Bone marrow (tissue), 2 donors: ENCODE measurements at places on chromosomes 3 and 15.
A peak's percentile ranks its signal among the peaks of the same experiment; 100 is the strongest.

GRCh38 chr3:194184801-194185200 lies 48.9 kb downstream of the HES1 start:
- no peak for DNase-seq

GRCh38 chr15:69059557-69059943 lies 45.1 kb downstream of the NOX5 start:
- DNase-seq, result no peak

DNA sequence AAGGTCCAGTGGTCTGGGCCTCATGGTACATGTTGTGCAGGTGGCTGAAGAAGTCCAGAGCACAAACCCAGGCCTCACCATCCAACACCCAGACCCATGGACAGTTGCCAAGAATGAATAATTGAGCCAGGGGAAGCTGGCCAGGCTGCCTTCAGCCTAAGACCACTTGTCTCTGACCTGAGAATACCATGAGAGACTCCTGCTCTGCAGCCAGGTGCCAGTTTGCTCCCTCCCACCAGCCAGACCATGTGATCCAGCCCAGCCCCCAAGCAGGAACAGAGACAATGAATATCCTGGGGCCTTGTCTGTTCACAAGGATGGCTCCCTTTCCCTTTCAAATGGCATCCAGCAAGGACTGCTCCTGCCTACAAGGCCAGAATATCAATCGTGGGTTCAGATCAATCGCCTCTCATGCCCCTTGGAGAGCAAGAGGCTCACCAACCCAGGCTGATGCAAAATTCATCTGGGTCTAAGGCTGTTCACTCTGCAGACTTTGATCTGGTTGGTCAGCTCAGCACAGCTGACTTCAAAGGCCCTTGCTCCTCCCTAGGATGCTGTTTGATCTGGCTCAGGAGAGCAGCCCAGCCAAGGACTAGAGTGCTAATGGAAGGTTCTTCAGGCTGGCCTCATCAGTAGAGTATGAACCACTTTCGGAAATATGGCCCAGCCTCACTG lies 13.4 kb downstream of the TRAIP start:
- DNase-seq, result no peak

DNA sequence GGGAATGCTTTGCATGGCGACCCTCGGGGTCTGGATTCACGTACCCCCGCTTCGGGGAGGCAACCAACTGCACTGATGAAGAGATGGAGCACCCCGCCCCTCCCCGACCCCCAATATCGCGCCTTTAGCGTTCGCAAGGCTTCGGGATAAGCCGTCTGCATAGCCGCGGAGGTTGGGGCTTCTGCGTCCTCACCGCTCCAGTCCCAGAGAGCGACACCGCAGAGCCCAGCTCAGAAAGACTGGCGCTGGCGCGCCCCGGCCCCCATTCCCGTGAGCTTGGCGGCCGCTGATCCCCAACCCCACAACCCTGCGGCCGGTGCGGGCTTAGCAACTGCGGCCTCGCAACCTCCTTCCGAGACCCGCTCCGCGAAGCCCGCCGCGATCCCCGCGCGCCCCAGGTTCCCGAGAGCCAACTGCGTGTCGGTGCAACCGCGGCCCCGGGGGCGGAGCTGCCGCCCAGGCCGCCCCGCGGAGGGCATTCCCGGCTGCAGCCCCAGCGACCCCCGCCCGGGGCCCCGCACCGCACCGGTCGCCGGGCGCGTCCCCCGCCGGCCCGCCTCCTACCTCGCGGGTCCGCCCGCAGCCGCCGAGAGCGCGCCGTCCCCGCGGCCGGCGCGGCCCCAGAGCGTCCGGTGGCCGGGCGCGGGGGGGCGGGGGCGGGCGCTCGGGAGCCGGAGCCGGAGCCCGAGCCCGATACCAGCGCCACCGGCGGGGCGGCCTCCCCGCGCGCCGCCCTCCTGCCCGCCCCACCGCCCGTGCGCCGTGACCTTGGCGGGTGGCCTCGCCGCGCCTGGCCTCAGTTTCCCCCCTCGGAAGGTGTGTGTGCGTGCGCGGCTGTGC lies 79.5 kb downstream of the IQSEC1 start:
- no peak for DNase-seq

DNA sequence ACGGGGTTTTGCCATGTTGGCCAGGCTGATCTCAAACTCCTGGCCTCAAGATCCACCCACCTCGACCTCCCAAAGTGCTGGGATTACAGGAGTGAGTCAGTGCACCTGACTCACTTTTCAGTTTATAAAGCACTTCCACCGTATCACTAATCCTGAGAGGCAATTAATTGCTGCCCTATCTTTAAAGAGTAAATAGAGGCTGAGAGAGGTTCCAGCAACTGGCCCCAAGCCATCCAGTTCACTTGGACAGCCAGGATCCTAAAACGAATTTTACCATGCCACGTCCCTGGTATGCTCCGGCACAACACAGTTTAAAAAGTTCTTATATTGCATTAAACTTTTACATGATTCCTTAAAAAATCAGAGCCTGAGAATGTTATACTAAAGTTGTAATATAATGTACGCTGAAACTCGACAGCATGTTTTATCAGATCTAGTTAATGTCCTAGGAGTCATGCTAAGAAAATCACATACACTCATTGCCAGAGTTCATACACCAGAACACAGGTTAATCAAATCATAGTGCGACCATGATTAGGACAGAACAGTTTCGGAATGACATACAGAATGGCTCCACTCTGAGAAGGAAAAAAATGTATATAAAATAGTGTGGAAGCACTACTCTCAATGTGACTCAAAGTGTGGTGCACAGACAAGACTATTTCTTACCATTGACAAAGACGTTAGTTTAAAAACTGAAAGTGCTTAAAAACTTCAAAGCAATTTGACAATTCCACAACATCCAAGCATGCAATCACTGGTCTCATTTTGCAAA lies 125.4 kb downstream of the ULK4 start:
- DNase-seq, result no peak

GRCh38 chr3:87127281-87127680 lies 99.8 kb upstream of the CHMP2B start:
- no peak for DNase-seq

DNA sequence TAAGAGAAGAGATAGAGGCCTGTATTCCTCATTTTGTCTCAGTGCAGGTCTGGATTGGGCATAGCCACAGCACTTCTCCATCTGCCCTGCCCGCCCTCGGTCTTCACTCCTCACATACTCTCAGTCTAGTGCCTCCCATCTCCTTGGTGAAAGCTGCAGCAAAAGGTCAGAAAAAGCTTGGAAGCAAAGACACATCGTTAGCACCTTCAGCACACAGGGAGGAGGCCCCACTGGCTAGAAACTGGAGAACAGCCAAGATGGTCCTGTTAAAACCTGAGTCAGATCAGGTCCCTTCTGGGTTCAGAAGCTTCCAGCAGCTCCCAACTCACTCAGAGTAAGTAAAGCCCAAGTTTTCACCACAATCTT lies 1.6 kb upstream of the KLF15 start:
- DNase-seq, result no peak

- no peak for DNase-seq
Measured at GRCh38 chr3:161409069-161409468, 37.8 kb upstream of the SPTSSB start.

DNA sequence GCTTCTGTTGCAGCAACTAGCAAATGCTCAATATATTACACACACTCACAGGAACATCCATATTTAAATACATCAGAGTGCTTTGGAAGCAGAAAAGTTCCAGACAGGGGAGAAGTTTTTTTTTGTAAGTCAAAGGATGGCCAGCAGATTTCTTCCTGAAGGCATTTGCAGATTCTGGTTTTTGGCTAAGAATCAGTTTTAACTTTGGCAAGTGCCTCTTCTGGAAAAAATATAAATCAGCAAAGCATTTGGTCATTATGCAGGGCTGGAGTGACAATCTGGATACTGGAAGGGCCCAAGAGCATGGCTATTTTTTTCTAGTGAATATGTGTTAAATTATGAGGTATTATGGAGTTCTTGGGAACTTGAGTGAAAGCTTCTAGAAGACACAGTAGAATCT lies 495.3 kb upstream of the ARPP21 start:
- DNase-seq, result no peak

GRCh38 chr3:197298945-197299854 lies 788 bp upstream of the DLG1 start:
- DNase-seq, result no peak

- DNase-seq, result no peak
Measured at GRCh38 chr3:63467392-63467791, 185.1 kb upstream of the SNTN start.

DNA sequence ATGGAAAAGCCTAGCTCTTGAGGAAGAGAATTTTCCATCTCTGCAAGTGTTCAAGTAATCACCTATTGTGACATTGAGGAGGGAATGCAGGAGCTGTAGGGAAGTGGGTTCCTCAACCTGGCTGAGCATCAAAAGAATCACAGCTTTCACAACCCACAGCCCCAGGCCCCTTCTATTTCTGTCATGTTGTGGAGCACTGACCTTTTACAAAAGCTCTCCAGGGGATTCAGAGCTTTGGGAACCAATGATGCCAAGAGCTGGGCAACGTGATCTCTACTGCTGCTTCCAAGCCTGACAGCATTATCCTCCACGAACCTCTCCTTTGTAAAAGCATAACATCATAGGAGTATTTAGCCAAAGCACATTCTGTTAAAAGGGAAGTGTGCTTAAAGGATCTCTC lies 231.1 kb downstream of the ADAMTS9 start:
- DNase-seq, result no peak

DNA sequence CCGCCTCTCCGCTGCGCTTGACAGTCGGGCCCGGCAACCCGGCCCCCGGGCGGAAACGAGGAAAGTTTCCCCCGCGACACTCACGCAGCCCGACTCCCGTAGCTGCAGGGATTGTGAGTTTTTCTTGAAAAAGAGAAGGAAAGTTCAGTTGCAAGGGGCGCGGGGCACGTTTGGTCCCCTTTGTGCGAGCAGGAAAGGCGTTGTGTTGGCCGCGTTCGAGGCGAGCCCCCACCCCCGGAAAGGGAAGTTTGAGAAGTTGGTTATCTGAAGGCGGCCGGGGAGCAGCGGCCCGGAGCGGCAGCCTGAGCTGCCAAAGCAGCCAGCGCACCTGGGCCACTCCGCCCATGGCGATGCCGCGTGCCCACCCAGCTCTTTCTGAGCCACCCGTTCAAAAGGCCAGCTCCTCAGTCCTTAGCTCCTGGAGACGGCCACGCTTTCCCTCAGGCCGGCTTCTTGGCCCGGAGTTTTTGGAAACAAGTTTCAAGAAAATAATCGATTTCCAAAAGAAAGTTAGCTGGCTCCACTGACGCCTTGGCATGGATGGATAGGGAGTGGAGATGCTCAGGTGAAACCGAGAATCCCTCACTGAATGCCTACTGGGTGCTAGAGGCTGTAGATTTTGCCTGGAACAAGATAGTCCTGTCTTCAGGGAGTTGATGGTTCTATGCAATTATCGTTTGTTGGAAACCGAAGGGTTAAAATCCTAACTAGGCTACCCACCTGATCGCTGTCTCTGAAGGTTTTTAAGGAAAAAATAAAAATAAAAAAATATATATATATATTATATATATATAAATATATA lies 832 bp downstream of the TGFBR2 start:
- DNase-seq, result peak; percentile 49

GRCh38 chr3:8709801-8710507 lies 23.6 kb upstream of the CAV3 start:
- DNase-seq, result no peak

GRCh38 chr15:59632714-59633113 lies 21.1 kb downstream of the GCNT3 start:
- no peak for DNase-seq

GRCh38 chr3:195133462-195133861 lies 137.5 kb downstream of the XXYLT1 start:
- no peak for DNase-seq

- DNase-seq, result no peak
Measured at GRCh38 chr3:122406198-122406597, 9.7 kb downstream of the WDR5B start.
